ENCODE measurements at places on chromosomes 4 and X.

DNA sequence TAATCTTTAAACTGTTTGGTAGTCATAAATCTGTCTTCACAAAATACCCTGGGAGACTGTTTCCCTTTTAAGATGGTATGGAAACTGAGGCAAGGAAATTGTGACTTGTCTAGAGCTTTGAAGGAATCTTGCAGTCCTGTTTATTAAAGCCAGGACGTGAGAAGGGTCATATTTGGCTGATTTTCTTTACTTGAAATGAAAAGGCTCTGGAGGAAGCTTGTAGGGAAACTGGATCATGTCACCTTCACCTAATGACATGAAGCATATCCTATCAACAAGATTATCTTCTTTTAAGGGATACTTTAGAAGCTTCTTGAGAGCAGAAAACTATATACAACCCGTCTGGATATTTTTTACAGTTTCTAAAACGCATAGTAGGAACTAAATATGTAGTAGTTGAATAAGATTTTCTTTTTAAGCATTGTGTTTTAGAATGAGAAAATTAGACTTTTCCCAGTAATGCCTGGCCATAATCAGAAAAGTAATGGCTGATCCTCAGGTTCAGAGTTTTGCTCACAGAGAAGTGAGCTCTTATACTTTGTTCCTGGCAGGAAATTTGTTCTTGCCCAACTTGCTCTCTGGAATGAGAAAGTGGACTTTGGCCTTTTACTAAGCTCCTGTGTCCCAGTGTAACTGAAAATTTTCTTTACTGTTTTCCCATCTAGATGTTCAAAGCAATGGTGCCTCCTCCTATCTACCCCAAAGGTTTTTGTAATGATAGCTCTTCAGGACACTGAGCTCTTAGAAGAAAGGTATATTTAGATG lies 136.8 kb upstream of the AFF2 start:
- no peak for DNase-seq

GRCh38 chr4:102819588-102820365 lies 7.6 kb downstream of the UBE2D3 start:
- DNase-seq = peak; percentile 75

GRCh38 chr4:125547836-125548235 lies 233.1 kb downstream of the FAT4 start:
- no peak for DNase-seq

DNA sequence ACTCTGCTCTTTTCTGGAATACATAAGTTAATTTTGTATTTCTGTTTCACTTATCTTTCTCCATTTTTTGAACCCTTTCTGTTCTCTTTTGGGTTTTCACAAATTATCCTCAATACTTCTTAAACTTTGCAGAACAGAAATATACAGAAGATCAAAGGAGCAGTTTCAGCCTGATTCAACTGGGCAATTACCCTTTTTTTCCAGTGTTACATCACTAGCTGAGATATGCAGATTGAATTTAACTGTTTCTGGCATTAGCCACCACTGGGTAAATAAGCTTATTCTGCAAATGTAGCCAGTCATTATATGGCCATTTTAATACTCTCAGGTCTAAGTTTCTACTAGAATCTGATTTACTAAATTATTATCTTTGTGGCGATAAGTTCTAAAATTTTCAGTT lies 66.9 kb upstream of the GRID2 start:
- DNase-seq = no peak

GRCh38 chr4:84878090-84878489 lies 88.4 kb downstream of the WDFY3 start:
- DNase-seq = no peak

- DNase-seq = no peak
Measured at GRCh38 chr4:122012735-122013134, 60.9 kb upstream of the TRPC3 start.

All from CD4-positive, alpha-beta T cell treated with Interleukin-12 subunit alpha and Interleukin-12 subunit beta, for 1 hour (primary cell).